Amygdala (tissue), 56 donors: ENCODE measurements at places on chromosomes 6 and 20.

DNA sequence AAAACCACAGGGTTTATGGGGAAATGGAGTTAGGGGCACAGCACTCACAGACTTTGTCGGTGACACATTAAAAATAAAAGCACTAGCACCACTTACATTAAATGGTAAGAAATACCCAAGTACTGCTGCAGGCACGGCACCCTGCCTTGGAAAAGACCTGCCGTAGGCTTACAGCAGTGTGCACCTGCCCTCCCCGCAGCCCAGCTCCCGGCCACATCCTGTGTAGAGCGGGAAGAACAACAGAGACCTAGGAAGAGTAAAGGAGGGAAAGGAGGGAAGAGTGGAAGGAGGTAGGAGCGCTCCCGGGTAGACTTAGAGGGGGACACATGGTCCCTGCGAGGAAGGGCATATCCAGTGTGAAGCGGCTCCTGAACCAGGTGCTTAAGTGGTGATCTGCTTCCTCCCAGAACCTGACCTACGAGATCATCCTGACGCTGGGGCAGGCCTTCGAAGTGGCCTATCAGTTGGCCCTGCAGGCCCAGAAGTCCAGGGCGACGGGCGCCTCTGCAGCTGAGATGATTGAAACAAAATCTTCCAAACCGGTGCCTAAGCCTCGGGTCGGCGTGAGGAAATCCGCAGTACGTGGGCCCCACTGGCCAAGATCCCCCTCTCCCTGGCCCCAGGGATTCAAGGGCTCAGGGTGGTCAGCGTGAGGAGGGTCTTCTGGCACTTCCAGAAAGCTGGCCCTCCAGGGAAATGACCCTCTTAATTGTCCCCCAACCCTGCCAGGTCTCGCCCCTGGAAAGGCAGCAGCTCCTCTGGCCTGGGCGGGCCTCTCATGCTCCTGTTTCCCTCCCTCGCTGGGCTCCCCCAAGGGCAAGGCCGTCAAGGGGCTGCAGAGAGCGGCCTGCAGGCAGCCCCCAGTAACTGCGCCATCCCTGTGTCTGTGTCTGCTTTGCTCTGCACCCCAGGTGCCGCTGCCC is 55.5 kb downstream of the TCP11 start:
- no peak for DNase-seq

GRCh38 chr20:7496394-7496991 is 443.8 kb downstream of the HAO1 start:
- no peak for DNase-seq

GRCh38 chr6:157715728-157716164 is 107.3 kb upstream of the SNX9 start:
- no peak for DNase-seq

DNA sequence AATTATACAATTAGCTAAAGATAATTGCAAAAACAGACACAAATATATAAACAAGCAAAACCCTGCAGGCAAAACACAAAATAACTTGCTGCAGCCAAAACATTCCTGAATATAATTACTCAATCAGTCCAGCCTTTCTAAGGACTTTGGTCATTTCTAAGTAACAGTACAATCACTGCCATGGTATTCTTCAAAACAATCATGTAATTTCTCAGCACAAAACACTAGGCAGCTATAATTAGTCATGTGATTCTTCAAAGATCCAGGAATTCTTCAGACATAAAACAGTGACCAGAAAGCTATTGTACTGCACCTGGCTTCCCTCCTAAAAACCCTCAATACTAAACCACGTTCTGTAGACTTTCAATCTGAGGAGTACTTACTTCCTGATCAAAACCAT is 881.1 kb downstream of the EPHA7 start:
- no peak for DNase-seq

GRCh38 chr6:43089467-43089866 is 13.4 kb downstream of the PTK7 start:
- no peak for DNase-seq

- DNase-seq: no peak
Measured at GRCh38 chr6:43914272-43915147, 144.5 kb downstream of the VEGFA start.

- no peak for DNase-seq
Measured at GRCh38 chr6:72048080-72048479, 161.7 kb downstream of the RIMS1 start.

- DNase-seq: no peak
Measured at GRCh38 chr6:90472716-90473115, 114.2 kb downstream of the MAP3K7 start.

DNA sequence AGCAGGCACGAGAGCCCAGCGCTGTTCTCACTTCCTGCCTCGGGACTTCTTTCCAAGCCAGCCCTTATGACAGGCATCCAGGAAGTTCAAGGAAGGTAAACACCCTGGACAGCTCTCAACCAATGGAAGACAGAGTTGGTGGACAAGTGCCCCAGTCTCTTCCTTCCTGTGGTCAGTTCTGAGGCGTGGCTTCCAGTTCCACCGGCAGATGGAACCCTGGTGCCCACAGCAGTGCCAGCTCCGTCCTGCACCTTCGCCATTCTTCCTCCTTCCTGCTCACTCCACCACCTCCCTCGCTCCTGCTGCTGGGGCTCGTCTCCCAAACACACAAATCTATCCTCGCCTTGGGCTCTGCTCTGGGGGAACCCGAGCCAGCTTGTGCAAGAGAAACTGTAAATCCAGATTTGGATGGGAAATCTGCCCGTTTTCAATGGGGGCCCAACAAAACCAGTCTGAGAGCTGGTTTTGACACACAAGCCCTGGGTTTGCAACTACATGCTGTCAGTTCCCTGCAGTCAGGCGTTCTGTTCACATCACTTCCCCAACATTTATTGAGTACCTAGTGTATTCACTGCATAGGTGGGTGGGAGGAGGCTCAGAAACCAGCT is 162.7 kb downstream of the GRM4 start:
- no peak for DNase-seq

DNA sequence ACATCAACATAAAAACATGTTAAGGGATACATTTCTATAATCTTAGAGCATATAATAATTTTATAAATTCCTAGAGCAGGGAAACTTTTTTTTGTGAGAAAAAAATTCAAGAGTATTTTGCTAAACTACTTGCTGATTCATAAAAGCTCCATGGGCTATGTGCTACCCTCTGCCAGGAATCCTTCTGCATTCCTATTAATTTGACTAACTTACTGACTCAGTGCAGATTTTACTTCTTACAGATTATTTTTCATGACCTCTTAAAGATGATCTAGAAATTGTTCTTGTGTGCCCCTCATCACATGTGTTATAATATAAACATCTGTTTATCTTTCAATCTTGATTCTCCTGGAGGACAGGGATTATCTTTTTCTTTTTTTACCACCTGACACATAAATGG is 5.7 kb downstream of the VTA1 start:
- no peak for DNase-seq

DNA sequence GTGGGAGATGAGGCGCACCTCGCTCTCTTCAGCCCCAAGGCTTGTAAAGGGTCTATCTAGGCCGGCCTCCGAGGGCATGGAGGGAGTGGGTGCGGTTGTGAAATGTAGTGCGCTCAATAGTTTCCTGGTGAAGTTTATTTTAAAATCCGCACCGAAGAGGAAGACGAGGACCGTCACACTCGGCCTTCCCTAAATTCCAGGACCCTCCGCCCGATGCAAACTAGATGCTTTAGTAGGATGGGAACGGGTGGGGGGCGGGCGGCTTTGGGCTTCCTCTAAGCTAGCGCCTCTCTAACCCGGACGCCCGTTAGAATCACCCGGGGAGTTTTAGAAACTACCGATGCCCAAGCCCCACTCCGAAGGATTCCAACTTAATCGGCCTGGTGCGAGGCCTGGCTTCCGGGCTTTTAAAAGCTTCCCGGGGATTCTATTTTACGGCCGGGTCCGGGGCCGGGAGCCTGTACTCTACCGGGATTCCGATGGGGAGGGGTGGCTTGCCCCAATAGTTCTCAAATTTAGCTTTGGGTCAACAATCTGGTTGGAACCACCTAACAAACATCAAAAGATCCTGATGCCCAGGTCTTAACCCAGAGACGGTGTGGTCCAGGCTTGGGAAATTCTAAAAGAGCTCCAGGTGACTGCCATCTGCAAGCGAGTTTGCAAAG is 548 bp upstream of the BCAS4 start:
- DNase-seq: peak; percentile 14

GRCh38 chr6:139927742-139928305 is 553.4 kb upstream of the CITED2 start:
- DNase-seq: no peak

DNA sequence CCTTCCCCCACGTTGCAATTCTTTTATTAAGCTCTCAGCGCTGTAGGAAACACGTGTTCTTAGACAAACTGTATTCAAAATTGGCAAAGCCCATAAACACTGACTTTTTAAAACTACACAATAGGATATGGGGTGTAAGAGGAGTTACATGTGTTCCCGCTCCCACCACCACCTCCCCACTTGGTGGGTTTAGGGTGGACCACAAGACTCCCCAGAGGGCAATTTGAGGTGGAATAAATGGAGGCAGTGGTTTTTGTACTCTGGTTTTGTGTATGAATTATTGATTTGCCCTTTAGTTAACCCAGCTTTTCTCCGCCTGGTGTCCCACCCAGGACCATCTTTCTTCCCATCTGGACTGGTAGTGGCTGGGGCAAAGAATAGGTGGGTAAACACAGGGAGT is 3.7 kb downstream of the UQCC2 start:
- DNase-seq: no peak

DNA sequence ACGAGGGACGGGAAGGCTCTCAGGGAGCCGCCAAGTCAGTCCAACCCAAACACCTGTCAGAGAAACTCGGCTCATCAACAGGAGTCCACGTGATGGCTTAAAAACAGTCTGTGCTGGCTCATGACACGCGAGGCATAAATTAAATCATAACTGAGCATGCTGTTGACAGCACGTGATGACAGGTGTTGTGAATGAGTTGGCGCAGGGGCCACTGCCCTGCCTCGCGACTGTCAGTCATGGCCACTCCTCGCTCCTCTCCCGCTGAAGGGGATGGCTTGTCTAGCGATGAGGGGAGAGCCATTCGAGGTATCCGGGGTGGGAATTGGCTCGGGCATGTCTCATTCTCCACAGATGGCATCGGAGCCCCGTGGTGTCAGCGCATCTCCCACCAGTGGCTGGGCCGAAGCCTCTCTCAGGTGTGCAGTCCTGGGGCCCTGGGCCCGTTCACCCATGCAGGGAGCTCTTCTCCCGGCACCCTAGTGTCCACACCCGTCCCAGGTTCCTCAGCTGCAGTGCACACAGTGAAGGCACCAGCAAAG is 313.3 kb downstream of the BMP7 start:
- no peak for DNase-seq

- no peak for DNase-seq
Measured at GRCh38 chr20:24583169-24583792, 113.9 kb downstream of the SYNDIG1 start.

GRCh38 chr6:104789770-104790190 is 69.9 kb downstream of the HACE1 start:
- no peak for DNase-seq

DNA sequence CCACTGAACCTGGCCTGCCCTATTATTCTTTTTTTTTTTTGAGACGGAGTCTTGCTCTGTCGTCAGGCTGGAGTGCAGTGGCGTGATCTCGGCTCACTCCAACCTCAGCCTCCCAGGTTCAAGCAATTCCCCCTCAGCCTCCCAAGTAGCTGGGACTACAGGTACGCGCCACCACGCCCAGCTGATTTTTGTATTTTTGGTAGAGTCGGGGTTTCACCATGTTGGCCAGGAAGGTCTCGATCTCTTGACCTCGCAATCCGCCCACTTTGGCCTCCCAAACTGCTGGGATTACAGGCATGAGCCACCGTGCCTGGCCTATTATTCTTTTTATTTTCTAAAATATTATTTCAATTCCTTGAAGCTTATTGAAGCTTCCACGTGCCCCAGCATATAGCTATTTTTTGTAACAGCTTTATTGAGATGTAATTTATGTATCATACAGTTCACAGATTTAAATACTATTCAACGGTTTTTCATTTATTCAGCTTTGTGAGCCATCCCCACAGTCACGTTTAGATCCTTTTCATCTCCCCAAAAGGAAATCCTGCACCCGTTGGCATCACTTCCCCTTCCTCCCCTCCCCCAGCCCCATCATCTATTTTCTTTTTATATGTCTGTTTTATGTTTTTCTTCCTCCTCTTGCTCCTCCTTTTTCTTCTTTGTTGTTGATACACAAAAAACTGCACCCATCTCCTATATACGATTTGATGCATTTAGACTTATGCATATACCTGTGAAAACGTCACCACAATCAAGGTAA is 13.5 kb upstream of the MDFI start:
- no peak for DNase-seq

- no peak for DNase-seq
Measured at GRCh38 chr6:100678027-100678426, 203.1 kb downstream of the ASCC3 start.

GRCh38 chr6:61200444-61200843 is 1085.6 kb downstream of the KHDRBS2 start:
- DNase-seq: no peak

- no peak for DNase-seq
Measured at GRCh38 chr20:48154040-48154765, 368.9 kb upstream of the SULF2 start.

GRCh38 chr20:56202493-56203077 is 45.9 kb upstream of the MC3R start:
- no peak for DNase-seq

DNA sequence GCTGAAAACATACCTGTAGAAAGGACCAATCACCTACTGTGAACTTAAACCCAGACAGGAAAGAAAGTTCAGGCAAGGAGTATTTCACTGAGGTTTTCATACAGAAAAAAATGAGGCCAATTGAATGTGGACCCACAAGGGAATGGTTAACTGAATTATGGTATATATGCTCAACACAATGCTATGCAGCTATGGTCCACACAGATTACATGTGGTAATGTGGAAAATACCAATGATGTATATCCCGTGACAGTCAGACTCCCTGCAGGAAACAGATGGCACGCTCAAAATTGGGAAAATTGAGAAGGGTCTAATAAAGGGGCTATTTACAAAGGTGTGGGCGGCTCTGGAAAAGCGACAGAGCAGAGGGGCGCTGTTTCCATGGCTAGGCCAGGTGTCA is 47.1 kb upstream of the PIM1 start:
- DNase-seq: no peak

GRCh38 chr20:61726979-61727378 is 338.7 kb downstream of the TAF4 start:
- DNase-seq: no peak

GRCh38 chr20:60693496-60694133 is 558.4 kb upstream of the CDH4 start:
- no peak for DNase-seq

DNA sequence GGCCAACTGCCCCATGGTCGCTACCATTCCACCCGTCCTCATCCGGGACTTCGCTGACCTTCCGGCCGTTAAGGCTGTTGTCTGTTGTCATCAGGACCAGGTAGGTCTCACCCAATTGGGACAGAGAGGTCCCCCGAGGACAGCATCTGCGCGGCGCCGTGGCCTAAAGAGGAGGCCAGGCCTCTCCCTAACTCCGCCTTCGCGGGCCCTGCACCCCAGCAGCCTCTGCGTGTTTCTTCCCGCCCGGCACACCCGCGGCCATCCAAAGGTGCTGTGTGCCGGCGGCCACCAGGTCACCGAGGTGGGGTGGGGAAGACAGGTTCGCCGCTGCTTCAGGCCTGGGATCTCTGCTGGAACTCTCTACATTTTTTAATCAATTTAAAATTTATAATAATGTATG is 9.0 kb downstream of the OR2W1 start:
- DNase-seq: no peak

- no peak for DNase-seq
Measured at GRCh38 chr6:146551545-146551944, 7.9 kb downstream of the RAB32 start.
